Fibroblast of gingiva (primary cell): ENCODE measurements at places on chromosomes 12 and 14.

DNA sequence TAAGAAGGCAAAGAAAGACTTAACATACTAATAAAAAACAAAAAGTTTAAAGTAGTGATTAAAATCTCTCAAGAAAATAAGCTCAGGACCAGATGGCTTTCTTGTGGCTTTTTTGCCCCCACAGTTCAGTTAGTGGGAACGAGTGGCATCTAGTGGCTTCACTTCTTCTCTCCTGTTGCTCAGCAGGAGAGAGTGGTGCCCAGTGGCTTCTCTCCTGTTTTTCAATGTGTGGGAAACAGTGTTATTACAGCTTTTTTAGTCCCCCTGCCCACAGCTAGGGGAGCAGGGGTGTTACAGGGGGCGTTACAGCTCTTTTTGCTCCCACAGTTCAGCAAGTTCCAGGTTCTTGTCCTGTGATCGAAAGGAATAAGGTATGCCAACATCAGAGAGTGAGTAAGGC lies 135.2 kb downstream of the RERGL start:
- DNase-seq = no peak

DNA sequence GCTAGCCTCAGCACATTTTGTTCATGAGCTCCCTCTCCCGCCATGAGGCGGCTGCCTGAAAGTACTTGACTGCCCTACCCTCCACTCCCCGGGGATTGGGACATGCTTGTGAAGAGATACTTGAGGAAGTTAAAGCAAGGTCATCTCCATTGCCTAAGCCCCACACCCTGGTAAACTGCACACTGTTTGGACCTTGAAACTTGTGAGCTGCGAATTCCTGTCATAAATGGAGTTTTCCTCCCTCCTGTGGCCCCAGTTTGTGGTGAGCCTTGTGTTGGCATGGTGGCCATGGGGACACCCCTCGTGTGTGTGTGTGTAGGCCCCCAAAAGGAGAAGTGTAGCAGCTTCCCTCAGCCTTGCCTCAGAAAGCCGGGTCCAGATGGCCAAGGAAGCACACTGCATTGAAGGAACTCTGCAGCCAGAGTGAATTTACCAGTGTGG lies 395.5 kb downstream of the ZFP36L1 start:
- DNase-seq = no peak

DNA sequence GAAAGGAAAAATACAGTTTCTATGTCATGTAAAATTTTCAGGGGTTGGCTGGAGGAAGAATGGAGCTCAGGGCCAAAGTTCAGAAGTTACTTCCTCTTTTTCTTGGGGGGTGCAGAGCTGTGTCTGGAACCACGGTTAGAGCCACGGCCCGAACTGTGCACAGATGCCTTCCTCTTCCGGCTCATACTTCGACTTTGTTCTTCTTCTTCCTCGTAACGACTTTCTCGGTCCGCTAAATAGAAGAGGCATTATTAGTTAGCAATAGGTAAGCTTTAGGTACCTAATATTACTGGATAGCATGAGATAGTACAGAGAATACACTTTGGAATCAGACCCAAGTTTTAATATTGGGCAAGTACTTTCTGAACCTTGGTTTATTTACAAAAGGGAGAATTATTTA lies 31.2 kb downstream of the SUPT16H start:
- no peak for DNase-seq

DNA sequence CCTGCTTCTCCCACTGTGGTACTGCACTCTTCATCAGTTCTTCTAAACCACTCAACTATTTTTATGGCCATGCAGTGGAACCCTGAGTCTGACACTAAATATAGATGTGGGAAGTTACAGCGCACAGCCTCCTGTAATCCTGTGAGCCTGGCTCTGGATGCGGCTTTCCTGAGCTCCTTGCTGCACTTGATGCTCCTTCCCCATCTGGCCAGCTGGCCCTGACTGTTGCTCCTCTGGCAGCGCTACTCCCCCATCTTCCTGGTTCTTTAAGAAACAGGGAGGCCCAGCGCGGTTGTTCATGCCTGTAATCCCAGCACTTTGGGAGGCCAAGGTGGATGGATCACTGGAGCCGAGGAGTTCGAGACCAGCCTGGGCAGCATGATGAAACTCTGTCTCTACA lies 24.6 kb downstream of the IQSEC3 start:
- DNase-seq = no peak

GRCh38 chr14:45972416-45972815 lies 679.2 kb downstream of the RPL10L start:
- DNase-seq = no peak
